CD4-positive, alpha-beta memory T cell (primary cell): ENCODE measurements at places on chromosomes 7 and 10. TPM values are rescaled to one million over a fixed set of nuclear protein-coding genes. Genes with fewer than 3 reads are reported as not detected.

NYAP1 gene
- polyA plus RNA-seq, result not detected

TMEM270 gene
- polyA plus RNA-seq, result not detected

NPY4R gene
- not detected for polyA plus RNA-seq

HECW1 gene
- polyA plus RNA-seq, result not detected

HOXA10 gene
- not detected for polyA plus RNA-seq

HOXA4 gene
- not detected for polyA plus RNA-seq

CTTNBP2 gene
- not detected for polyA plus RNA-seq

RTKN2 gene
- polyA plus RNA-seq, result 3.2 TPM

MUC12 gene
- polyA plus RNA-seq, result 0.45 TPM

AQP1 gene
- not detected for polyA plus RNA-seq

SPDYE6 gene
- polyA plus RNA-seq, result 0.14 TPM

STAG3 gene
- 1.6 TPM for polyA plus RNA-seq

SCART1 gene
- 0.49 TPM for polyA plus RNA-seq

KNDC1 gene
- not detected for polyA plus RNA-seq

TMEM213 gene
- not detected for polyA plus RNA-seq

METTL27 gene
- 0.49 TPM for polyA plus RNA-seq

ANKRD1 gene
- not detected for polyA plus RNA-seq

SEMA3E gene
- polyA plus RNA-seq, result not detected

TMEM178B gene
- polyA plus RNA-seq, result 0.20 TPM

GSTO2 gene
- polyA plus RNA-seq, result 0.94 TPM

TCAF2 gene
- 8.3 TPM for polyA plus RNA-seq

GPR141 gene
- not detected for polyA plus RNA-seq

EBLN1 gene
- not detected for polyA plus RNA-seq

PNPLA8 gene
- 28.8 TPM for polyA plus RNA-seq

TAS2R3 gene
- not detected for polyA plus RNA-seq

NCF1 gene
- polyA plus RNA-seq, result 3.6 TPM

SPDYE11 gene
- polyA plus RNA-seq, result 0.10 TPM

CDHR3 gene
- 1.3 TPM for polyA plus RNA-seq

CNTNAP2 gene
- not detected for polyA plus RNA-seq

PRDX3 gene
- 125 TPM for polyA plus RNA-seq
